ENCODE measurements at places on chromosomes 5 and 9. TPM values are rescaled to one million over a fixed set of nuclear protein-coding genes. Genes with fewer than 3 reads are reported as not detected.

DNA sequence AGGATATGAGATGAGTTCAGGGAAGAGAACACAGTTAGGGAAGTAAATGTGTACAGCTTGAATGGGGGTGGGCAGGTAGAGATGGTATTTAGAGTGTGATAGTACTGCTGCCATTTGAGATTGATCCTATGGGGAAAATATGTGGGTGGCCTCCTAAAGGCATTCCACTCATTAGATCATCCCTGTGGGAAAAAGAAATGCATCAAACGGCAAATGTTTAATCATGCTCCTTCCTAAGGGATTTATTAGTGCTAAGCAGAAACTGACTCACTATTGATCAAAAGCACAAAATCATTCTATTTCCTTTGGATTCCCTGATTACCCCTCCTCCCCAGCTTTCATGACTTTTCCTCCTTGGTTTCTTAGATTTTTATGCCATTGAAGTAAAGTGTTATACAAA lies 36.4 kb upstream of the SMC5 start:
- DNase-seq, result no peak

- no peak for DNase-seq
Observed at GRCh38 chr9:33287087-33287490, 3.2 kb upstream of the NFX1 start.

- DNase-seq, result no peak
Observed at GRCh38 chr9:90607701-90608516, 34.7 kb downstream of the DIRAS2 start.

DNA sequence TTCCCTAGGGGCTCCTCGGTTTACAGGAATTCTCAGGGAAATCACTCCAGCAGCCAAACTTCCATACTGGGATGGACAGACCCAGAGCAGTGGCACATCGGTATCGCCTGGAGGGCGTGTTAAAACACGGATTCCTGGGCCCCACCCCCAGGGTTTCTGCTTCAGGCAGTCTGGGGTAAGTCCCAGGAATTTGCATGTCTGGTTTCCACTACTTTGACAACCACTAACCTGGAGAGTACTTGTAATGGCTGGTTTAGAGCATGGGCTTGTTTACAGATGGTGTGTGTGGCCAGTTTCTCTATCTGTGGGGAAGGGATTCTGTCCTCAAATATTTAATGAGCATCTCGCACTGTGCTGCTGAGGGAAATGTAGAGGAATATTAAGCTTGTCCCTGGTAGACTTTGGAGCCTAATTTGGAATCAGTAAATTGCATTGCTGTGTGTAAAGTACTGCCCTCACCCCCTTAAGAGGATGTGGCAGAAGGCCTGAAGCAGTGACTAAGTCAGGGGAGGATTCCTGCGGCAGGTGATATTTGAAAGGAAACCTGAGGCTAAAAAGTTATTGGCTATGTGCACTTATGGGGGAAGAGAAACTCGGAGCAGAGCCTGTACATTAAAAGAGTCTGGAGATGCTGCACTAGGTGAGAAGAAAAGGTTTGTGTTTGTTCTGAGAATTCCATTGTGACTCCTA lies 18.6 kb upstream of the TJP2 start:
- no peak for DNase-seq

DNA sequence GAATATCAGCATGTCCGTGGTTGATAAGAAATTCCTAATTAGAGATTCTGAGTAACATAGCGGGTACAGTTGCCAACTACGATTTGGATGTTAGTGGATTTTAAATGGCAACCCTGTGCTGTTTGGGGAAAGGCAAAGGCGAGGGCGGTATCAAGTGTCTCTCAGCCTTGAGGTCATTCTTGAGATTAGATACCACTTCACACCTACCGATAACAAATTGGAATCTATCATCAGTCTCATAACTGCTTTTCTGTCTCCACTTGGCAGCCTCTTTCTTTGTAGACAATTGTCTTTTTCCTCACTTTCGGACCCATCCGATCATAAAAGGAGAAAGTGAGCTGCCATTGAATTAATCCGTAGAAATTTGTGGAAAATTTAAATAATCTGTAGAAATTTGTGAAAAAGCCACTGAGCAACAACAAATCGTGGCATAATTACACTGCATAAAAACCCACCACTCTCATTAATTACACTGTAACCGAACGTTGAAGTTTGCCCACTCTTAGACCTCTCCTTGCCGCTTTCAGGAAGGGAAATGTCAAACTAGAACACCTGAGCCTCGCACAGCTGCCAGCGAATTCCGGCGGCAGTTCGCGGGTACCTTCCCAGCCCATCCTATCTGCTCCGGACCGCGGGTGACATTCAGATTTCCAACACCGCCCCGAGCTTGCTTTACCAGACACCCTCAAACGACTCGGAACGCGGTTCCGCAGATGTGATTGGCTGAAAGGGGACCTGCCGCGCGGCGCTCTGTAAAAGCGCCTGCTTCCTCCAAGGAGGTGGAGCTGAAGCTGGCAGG lies 849 bp upstream of the RGMB start:
- peak; percentile 85 for DNase-seq

DNA sequence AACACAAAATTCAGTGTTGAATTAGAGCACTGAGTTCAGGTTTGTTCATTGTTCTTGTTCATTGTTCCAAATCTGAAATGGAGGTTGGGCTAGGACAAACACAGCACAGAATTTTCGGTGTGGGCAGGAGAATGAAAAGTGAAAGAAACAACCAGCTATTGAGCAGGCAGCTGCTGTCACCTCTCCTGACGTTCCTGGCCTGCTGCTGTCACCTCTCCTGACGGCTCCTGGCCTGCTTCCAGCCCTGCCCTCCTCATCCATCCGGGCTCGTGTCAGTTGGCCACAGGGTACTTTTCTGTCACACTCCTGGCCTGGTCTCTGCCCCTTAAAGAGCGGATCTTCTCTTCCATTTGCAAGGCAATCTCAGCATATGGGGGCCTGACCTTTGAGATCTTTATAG lies 45.2 kb upstream of the CKMT2 start:
- peak; percentile 77 for DNase-seq

DNA sequence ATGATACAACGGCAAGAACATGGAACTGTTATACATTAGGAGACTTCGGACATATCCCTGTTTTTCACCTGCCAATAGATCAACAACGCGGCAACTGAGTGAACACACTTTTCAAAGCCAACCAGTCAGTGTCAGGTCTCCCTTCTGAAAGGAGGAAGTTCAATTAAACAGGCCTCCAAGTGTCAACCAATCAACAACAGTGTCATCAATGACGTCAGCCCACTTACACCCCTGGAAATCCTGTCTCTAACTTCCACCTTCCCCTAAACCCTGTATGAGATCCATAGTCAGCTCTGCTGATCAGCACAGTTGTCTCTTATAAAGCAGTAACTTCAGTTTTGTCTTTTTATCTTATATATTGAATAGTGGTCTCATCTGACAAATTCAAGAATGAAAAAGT lies 36.6 kb downstream of the DMRT3 start:
- no peak for DNase-seq

DNA sequence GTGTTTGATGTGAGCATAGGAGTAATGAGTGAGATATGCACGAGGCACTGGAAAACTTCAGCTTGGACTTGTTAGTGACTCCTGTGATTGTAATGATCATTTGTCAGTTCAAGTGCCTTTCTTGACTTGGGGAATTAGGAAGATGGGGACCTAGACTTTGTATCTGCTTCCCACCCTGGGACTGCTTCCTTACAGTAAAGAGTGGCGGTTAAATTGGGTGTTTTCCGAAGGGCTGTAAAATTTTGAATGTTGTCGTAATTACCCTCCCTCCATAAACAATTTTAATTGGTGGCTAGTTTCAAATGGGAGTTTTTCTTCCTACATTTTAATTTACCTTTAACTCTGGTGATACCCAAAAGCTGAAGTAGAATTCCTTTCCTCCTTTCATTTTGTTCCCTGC lies 23.5 kb upstream of the FAM120AOS start:
- no peak for DNase-seq

- no peak for DNase-seq
Observed at GRCh38 chr9:16959391-16959790, 88.9 kb upstream of the BNC2 start.

DNA sequence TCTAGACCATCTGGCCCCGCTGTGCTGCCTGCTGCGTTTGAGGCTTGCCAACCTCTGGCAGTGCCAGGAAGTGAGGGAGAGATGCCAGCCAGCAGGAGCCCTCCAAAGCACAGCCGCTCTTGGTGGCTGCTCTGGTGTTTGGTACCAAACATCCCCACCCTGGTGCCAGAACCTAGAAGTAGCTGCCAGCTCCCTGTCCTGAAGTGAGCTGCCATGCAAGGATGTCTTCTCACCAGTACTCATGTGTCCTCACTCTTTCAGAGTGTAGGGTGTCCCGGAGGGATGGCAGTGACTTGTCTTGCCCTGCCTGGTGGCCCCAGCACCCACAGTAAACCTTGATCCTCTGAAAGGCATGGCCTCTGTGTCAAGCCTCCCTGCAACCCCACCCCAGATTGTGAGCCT lies 43.4 kb downstream of the AMBP start:
- DNase-seq, result no peak

- DNase-seq, result no peak
Observed at GRCh38 chr5:106966686-106967315, 703.9 kb downstream of the EFNA5 start.

- peak; percentile 34 for DNase-seq
Observed at GRCh38 chr9:128705051-128705965, 3.0 kb downstream of the PKN3 start.

The RASGRF2 gene
- 6.4 TPM for total RNA-seq

The MORN5 gene
- total RNA-seq, result not detected

The CXCL14 gene
- total RNA-seq, result 1.3 TPM

The ENTPD2 gene
- total RNA-seq, result 1.9 TPM

The CEP72 gene
- 1.7 TPM for total RNA-seq

Measured in Right ventricle myocardium superior (tissue), 1 donor.